ENCODE measurements at places on chromosomes 13 and 19.

GRCh38 chr13:80552851-80553440 is 212.0 kb upstream of the SPRY2 start:
- no peak for DNase-seq

GRCh38 chr13:91216928-91217700 is 130.4 kb upstream of the MIR17HG start:
- no peak for DNase-seq

DNA sequence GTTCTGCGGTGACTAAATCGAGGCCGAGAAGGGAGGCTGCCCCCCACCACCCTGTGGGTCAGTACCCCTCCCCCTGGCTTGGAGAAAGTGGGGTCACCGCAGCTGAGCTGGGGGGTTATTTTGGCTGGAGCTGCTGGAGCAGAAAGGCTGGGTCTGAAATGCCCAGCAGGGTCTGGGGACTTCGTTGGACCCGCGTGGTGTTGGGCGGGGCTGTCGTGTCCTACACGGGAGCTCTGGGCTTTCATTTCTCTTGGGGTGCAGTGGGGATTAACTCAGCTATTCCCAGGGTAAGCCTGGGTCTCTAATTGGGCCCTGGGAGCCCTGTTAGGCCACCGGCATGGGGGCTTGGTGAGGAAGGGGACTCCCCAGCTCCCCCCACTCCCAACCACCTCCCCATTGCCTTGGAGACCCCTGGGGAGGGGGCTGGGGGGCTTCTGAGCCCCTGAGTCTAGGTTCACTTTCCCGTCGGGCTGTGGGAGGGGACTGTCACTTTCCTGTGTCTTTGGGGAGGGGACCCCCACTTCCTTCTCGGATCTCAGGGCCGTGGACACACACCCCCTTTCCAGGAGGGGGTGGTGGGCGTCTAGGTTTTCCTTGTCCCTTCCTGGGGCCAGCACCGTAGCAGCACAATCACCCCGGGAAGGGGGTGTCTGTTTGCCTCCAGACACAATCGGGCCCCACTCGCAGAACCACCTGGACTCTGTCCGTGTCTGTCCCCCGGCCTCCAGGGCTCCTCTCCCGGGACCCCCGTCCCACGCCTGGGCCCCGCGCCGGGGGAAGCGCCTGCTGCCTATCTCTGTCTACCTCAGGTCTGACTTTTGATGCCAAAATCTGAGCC is 10.2 kb upstream of the WDR18 start:
- no peak for DNase-seq

DNA sequence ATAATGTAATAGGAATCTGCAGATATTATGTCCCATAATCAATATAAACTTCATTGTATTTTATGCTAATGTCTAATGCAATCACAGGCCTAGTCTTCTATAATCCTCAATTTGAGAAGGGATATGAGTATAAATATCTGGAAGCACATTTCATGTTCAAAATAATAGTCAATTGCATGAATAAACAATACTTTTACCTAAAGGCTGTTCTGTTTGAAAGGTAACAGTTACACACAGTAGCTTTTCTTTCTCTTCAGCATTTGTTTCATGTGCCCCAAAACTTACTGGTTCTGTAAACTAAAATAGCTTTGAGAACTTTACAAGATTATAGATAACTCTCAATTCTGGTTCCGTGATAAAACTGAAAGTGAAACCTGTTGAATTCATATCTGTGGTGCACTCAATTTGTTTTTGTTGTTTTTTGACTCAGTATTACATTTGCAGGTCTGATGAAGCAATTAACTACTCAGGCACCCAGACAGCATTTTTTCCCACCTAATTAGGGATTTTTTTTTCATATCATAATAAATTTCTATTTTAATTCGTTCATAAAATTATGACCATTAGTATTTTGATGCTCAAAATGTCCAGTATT is 1193.8 kb downstream of the SLITRK1 start:
- no peak for DNase-seq

- DNase-seq: no peak
Measured at GRCh38 chr19:39817888-39818561, 15.9 kb downstream of the DYRK1B start.

DNA sequence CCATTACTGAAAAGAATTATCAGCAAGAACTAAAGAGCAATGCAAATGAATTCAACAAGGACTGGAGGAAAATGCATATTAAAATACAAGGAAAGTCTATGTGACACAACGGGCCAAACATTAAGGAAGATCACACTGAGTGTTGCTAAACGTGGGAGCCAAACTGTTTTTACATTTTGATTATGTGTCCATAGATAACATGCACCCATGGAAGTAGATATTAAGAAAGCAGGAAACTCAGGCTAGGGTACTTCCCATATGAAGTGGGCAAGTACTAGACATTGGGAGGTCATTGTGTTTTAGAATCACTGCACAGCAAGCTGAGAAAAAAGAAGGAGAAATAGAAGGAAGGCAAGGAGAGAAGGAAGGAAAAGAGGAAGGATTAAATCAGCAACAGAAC is 161.8 kb downstream of the KCTD12 start:
- no peak for DNase-seq
